GM10248 (cell line): ENCODE measurements at places on chromosomes 2 and 18.
A peak's percentile ranks its signal among the peaks of the same experiment; 100 is the strongest.

DNA sequence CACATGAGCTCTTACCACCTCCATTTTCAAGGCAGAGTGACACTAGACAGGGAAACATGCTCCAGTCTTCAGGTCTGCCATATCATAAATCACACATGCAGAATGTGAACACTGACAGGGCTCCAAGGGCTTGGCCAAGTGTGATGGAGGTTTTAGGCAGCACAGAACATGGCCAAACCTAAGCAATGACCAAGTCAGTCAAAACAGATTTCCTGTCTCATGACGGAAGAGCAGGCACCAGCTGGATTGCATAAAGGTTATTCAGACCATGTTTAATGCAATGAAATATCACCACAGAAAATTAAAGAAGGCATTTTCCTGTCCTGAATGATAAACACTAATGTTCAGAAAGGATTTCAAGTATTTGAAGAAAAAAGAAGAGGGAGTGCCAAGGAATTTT, 72.5 kb downstream of the SUMO1 start:
- no peak for DNase-seq

DNA sequence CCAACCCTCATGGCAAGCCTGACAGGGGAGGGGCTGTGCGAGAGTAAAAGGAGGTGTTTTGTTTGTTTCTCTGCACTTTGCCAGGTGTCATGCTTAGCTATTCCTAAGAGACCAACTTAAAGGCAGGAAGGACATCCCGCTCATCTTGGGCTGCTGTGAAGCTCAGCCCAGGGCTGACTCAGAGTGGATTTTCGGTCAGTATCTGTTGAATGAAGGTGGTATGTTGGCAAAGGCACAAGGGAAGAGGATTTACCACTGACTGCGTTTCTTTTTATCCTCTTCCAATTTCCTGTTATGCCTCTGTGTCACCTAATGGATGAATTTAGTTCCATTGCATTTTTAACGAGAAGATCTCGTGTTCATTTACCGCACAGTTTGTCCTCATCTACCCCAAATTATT, 18.9 kb downstream of the TRPM8 start:
- no peak for DNase-seq

GRCh38 chr18:68874361-68874760, 76.5 kb downstream of the CCDC102B start:
- DNase-seq = no peak

GRCh38 chr2:208407667-208408066, 1.1 kb downstream of the PTH2R start:
- DNase-seq = peak; percentile 17

DNA sequence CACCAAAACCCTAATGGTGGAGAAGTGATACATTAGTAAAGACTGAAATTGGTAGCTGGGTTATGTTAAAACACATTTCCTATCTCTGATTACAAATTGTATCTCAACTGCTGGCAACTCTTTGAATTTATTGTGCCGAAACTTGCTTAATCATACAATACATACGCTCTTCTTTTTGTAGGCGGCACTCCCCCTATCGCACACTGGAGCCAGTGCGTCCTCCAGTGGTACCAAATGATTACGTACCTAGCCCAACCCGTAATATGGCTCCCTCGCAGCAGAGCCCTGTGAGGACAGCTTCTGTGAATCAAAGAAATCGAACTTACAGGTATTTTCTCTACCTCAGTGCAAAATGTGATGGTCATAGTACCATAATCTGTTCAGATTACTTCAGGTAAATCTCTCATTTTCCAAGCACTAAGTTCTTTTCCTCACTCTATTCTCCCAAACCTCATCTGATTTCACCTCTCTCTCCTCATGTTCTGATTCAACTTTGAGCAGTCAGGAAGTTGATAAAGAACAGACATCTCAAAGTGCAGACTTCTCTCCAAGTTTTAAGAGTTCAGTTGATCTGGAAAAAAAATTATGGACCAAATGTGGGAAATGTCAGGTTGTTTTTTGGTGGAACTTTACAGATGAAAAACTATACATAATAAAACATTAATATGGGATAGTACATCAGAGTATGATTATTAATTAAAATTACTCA, 66.5 kb downstream of the ABI2 start:
- no peak for DNase-seq

DNA sequence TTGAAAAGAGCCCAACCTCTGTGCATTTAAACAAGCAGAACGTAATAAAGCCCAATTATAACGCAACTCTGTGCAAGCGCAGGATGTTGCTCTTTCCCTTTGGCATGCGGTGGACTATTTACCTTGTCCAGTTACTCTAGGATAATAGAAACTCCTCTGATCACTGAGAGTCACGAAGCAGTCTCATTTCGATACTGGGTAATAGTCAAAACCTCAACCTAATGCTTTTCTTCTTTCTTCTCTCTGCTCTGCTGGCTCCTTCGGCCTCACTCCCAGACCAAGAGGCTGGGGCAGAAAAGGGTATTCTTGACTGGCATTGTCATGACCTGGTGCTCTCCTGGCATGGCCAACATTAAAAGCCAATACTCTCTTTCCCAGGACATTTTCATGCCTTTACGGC, 89.7 kb upstream of the GCFC2 start:
- peak; percentile 34 for DNase-seq

- no peak for DNase-seq
Measured at GRCh38 chr2:178279636-178280035, 85.3 kb downstream of the OSBPL6 start.

DNA sequence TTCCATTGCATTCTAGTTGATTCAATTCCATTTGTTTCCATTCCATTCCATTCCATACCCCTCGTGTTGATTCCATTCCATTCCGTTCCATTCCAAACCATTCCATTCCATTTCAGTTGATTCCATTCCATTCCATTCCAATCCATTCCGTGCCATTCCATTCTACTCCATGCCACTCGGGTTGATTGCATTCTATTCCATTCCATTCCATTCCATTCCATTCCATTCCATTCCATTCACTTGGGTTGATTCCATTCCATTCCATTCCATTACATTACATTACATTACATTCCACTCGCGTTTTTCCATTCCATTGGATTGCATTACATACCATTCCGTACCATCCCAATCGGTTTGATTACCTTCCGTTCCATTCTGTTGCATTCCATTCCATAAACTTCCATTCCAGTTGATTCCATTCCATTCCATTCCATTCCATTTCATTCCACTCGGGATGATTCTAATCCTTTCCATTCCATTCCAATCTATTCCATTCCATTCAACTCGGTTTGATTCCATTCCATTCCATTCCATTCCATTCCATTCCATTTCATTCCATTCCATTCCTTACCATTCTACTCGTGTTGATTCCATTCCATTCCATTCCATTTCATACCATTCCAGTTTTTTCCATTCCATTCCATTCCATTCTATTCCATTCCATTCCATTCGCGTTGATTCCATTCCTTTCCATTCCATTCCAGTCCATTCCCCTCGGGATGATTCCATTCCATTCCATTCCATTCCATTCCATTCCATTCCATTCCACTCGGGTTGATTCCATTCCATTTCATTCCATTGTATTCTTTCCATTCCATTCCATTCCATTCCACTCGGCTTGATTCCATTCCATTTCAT, 1140.4 kb downstream of the RPIA start:
- no peak for DNase-seq

- DNase-seq = no peak
Measured at GRCh38 chr2:62291052-62291451, 95.1 kb downstream of the B3GNT2 start.

DNA sequence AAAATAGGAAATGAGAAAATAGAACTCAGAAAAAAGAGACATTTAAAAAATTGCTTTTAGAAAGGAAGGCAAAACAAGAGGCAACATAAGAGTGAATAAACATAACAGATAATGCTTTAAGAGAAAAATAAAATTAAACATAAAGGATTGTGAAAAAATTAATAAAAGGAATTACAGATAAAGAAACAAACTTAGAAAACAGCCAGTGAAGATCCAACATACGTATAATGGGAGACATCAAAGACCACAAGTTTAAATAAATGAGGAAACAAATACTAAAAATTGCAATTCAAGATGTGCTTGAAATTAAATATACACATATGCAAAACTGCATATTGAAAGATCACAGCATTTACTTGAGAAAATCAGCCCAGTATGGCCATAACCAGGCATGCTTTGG, 448.9 kb downstream of the NBAS start:
- DNase-seq = no peak

DNA sequence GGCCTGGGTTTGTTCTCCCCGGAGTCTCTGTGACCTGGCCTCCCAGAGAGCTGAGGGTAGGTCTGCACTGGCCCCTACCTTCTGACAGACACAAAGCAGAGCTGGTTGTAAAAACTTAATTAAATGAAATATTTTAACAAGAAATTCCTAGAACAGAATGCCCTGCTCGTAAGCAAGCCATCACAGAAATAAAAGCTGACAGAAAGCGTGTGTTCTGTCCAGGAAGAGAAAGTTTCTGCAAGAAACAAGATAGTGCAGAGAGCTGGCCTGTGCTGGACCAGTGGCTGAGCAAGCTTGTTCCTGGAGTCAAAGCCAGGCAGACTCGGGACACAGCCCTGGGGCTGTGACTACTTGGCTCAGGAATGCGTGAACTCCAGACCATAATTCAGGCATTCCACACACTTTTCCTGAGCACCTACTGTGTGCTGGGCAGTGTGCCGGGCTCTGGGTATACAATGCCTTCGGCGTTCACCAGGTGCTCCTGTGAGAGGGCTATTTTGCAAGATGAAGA, 51.6 kb downstream of the APOB start:
- no peak for DNase-seq
